ENCODE measurements at places on chromosomes 16 and 17.

GRCh38 chr16:85862476-85863383 is 36.2 kb upstream of the IRF8 start:
- no peak for DNase-seq

- no peak for DNase-seq
Observed at GRCh38 chr17:64471440-64471839, 22.5 kb downstream of the MILR1 start.

DNA sequence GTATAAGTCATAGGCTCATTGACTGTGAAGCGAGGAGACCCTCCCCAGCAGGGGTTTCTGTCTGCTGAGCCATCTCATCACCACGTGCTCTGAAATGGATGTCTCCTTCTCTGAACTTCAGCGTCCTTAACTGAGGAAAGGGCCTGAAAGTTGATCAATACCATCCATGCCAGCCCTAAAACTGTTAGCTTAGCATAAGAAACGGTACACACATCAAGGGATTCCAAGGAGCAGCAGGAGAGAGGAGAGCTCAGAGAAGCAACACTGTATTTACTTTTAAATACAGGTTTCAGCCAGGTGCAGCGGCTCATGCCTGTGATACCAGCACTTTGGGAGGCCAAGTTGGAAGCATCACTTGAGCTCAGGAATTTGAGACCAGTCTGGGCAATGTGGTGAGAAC is 248.9 kb upstream of the TNRC6C start:
- DNase-seq: no peak

GRCh38 chr17:82242977-82243647 is 14.3 kb downstream of the SLC16A3 start:
- no peak for DNase-seq

DNA sequence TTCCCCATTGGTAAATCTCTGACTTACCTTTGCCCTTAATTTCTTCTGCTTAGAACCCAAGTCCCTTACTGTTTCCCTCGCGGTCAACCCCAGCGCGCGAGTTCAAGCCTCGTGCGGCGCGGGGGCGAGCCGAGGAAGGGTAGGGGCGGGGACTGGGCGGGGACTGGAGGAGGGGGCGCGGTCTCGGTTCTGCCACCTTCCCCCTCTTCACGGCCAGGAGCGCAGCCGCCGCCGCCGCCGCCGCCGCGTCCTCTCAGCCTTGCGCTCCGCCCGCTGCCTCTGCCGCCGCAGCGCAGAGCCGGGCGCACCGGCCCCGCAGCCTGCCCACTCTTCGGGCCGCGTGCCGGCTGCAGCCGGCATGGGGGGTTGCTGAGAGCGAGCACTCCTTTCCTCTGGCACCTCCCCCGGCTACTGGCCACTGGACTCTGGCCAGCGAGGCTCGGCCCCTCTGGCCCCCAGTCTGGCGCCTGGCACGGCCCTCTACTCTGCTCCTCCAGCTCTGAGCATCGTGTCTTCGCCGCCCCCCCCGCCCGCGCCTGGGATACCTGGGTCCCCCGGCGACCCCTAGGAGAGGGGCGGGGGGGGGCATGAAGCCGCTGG is at the start of gene RAPGEFL1:
TSS of gene RAPGEFL1 (plus strand) at position 196 of the 600 bp plus-strand sequence. CDS start at position 588, 392 bp downstream.
- peak; percentile 23 for DNase-seq

DNA sequence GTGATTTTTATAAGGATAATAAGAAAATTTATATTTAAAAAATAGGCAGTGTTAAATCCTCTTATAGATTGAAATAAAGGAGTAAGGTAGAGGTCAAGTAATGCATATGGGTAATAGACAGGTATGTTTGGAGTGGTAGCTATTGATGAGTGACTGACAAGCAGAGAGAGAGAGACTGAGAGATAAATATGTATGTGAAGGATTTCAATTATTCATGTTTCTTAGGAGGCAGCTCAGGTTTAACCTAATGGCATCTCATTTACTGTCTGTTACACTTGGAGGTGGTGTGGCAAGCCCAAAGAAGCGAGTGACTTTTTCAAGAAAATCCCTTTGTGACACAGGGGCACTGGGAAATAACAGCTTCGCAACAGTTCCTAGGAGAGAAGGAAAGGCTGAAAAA is 120.2 kb downstream of the KIF2B start:
- DNase-seq: no peak

- DNase-seq: no peak
Observed at GRCh38 chr17:56807723-56808122, 26.0 kb downstream of the C17orf67 start.

GRCh38 chr17:48472411-48473281 is 42.6 kb upstream of the SKAP1 start:
- DNase-seq: peak; percentile 32

DNA sequence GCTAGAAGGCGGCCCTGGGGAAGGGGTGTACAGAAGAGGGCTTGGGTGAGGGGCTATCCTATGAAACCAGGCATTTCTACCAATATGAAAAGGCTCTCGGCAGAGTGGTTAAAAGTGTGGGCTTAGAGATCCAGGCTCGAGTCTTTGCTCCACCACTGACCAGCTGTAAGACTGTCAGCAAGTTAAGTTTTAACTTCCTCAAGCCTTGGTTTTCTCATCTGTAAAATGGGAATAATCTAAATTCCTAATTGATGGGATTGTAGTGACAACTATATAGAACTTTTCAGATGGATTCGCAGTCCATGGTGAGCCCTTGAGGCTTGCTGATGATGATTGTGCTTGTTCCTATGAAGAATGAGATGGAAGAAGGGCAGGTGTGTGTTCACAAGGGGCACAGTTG is 50.6 kb upstream of the NDRG4 start:
- DNase-seq: no peak

DNA sequence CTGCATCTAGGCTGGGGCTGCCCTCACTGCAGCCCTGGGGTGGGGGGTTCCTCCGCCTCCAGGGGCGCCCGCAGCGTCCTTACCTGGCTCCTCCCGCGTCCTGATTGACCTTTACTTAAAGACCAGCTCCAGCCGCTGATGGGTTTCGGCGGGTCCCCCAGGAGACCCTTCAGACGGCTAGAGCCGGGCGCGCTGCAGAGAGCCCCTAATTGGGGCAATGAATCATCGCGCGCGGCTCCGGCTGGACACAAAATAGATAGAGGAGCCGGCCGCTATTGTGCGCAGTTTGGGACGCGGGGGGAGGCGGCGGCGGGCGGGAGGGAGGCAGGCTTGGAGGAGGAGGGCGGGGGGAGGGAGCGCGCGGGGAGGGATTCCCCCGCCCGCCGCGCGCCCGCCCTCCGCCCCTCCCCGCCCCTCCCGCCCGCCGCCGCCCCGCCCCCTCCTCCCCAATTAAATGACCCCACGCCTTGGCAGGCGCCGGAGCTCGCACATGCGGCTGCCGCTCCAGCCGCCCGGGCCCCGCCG is 56.5 kb upstream of the CIBAR2 start:
- no peak for DNase-seq

DNA sequence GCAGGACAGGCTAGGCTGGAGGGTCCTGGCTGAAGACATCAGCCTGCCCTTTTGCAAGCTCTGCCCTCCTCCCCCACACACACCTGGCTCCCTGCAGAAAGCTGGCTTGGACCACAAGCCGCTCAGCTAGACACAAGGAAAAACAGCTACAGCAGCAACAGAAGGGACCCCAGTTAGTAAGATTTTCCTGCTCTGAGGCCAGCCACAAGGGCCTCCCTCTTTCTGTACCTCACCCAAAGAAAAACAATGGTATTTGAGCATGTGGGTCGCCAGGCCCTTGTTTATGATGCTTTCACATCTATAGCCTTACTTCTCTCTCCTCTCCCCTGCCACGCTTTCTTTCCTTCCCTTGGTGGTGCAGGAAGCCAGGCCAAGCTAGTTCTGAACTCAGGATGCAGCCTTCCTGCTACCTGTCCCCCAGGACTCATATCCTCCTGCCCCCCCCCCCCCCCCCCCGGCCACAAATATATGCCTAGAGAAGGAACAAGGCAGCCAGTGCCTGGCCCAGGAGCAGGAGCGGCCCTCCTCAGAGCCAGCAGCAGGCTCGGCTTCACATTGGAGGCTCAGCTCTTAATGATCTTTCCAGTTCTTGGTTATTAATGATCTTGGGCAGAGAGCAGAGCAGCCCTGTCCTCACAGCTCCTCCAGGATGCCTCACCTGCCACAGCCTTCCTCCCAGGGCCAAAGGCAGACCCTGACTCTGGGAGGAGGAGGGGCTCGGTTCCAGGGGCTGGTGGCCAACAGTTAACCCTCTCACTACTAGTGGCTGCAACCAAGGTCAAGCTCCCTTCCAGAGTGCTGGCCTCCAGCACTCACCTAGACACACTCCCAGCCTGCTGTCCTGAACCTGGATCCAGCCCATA is 19.5 kb downstream of the GRIN2C start:
- no peak for DNase-seq

- peak; percentile 74 for DNase-seq
Observed at GRCh38 chr16:24010440-24011089, 174.8 kb downstream of the PRKCB start.

DNA sequence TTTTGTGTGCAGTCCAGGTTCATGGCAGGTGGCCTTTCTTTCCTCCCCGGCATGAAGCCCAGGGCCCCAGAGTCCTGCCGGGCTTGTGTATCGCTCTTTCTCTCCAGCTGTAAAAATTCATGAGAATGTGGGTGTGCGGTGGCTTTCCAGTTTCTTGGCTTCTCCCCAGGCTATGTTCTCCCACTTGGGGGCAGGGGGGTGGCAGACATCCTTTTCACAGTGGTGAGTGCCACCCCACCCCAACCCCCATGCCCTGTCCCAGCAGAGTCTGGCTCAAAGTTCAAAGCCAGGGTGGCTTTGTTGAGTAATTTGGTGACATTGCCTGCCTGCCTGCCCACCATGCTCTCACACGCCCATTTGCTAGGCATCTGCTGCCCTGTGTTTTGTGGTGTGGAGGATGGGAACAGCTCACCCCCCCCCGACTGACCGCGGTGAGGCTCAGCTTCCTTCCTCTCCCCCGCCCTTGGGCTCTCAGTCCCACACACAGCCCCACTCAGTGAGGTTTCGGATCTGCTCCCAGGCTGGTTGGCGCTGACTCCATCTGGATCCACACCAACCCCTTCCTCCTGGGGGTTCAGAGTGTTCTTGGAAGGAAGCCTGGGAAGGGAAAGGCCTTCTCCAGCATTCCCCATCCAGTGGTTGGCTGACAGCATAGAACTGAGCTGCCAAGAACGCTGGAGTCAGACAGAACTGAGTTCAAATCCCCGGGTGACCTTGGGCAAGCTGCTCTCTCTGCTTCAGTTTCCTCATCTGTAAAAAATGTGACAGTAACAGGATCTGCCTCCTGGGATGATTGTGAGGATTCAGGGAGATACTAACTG is 36.0 kb downstream of the CHD9 start:
- peak; percentile 25 for DNase-seq

DNA sequence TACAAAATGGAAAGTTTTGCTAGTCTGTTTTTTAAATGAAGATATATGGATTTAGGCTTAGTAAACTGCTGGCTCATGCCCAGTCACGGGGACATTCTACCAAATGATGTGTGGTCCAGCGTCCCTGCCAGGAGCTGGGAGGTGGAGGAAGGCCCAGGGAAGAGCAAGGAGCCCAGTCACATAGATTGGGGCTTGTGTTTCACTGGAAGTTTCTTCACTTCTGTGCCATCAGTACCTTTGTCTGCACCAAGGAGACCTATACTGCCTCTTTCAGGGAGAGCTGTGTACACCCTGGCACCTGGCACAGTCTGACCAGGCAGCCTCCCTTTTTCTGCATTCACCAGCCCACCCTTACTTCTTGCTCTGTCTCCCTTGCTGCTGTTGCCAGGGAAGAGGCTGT is 32.6 kb upstream of the ERN1 start:
- no peak for DNase-seq

- no peak for DNase-seq
Observed at GRCh38 chr16:66834746-66835145, 4.0 kb upstream of the NAE1 start.
